ENCODE measurements at places on chromosomes 7 and 10.
A peak's percentile ranks its signal among the peaks of the same experiment; 100 is the strongest.

GRCh38 chr7:14115701-14116100 is 126.2 kb upstream of the ETV1 start:
- no peak for DNase-seq

DNA sequence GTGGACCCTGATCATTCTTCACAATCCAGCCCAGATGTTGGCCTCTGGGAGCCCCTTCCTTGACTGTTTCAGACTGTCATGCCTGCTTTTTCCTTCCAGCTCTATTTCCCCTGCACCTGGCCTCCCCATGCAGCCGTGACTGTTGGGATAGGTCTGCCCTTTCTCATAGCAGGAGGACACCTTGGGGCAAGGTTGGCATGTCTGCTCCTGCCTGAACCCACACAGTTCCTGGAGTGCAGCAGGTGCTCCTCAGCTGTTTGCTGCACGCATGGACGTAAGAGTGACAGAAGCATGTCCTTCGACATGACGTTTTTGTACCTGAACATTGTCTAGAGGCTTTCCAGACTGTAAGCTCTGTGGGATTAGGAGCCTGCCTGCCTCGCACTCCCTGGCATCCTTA is 24.0 kb downstream of the POR start:
- DNase-seq, result no peak

DNA sequence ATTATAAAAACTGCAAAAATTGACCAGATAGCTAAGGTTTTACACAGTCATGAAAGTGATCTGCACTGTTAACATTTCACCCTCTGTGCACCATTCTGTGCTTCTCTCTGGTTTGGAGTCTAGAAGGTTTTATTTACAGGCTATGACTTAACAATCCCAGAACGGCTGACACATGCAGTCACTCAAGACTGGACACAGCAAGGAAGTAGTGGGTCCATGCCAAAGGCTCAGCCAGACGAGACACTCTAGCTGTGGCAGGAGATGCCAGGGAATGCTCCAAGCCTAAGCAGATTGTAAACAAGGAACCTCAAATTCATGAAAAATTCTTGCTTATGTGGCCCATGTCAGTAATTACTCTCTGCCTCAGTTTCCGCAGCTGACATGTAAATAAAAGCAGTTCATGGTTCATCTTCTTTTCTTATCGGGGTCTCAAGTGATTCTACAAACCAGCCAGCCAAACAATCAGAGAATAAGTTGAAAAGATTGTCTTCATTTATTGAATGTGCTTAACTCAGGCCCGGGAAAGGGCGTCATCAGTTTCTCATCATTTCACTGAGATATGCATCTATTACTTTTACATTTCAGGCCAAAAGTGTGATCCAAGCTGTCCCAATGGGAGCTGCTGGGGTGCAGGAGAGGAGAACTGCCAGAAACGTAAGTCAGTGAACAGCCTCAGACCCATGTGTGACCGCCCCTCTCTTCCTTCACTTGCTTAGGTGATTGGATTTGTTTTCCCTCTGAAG is 132.1 kb downstream of the EGFR start:
- no peak for DNase-seq

DNA sequence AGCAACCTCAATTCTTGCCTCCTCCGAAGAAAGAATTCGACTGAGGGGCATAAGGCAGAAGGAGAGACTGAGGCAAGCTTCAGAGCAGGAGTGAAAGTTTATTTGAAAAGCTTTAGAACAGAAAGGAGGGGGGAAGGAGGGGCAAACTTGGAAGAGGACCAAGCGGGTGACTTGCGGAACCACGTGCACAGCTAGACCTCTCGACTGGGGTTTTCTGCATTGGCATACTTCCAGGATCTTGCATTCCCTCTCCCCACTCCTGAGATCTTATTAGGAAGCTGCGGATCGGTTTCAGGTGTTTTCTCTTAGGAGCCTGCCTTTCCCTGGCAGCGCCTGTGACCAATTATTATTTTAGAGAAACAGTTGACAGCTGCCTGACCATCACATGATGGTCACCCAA is 20.3 kb upstream of the CPXM2 start:
- DNase-seq, result no peak

DNA sequence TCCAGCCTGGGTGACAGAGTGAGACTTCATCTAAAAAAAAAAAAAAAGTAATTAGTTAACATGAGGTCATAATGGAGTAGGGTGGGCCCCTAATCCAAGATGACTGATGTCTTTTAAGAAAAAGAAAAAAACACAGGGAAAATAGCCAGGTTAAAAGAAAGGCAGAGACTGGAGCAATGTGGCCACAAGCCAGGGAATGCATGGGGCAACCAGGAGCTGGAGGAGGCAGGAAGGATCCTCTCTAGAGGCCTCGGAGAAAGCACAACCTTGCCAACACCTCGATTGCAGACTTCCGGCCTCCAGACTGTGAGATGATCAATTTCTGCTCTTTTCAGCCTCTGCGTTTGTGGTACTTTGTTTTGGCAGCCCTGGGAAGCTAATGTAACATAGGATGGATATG is 121.5 kb downstream of the ITIH5 start:
- DNase-seq, result no peak

DNA sequence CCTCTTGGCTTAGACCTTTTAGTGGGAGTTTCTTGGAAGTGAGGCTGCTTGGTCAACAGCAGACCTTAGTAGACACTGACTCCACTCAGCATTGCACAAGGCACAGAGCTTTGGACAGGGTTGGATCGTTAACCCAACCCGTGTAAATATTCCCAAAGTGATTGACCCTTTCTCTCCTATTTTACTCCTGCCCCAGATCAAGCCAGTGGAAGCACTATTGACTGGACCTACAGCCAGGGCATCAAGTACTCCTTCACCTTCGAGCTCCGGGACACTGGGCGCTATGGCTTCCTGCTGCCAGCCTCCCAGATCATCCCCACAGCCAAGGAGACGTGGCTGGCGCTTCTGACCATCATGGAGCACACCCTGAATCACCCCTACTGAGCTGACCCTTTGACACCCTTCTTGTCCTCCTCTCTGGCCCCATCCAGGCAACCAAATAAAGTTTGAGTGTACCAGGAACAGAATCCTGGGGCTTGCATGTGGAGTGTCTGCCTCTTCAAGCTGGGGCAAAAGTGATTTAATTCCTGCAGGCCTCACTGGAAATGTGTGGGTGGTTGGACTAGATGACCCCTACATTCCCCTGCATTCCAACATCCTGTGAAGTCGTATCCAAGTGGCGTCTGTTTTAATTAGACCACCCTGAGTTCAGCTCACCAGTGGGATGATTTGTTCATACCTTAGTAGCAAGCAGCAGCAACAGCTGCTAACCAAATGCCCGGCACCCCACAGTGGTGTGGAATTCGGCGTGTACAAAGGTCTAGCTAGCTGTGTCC is 7.5 kb downstream of the CPA1 start:
- DNase-seq, result no peak

GRCh38 chr7:101826081-101826835 is 8.8 kb downstream of the CUX1 start:
- DNase-seq, result no peak

- DNase-seq, result no peak
Observed at GRCh38 chr10:46525177-46525823, 31.2 kb downstream of the GPRIN2 start.

DNA sequence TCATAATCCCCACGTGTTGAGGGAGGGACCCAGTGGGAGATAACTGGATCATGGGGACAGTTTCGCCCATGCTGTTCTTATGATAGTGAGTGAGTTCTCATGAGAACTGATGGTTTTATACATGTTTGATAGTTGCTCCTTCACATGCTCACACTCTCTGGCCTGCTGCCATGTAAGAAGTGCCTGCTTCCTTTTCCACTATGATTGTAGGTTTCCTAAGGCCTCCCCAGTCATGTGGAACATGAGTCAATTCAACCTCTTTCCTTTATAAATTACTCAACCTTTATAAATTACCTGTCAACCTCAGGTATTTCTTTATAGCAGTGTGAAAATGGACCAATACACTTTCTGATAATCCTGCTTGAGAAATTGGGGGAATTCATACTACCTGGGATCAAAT is 80.2 kb downstream of the ZNF37A start:
- no peak for DNase-seq

- DNase-seq, result no peak
Observed at GRCh38 chr10:93384006-93384405, 98.1 kb downstream of the MYOF start.

DNA sequence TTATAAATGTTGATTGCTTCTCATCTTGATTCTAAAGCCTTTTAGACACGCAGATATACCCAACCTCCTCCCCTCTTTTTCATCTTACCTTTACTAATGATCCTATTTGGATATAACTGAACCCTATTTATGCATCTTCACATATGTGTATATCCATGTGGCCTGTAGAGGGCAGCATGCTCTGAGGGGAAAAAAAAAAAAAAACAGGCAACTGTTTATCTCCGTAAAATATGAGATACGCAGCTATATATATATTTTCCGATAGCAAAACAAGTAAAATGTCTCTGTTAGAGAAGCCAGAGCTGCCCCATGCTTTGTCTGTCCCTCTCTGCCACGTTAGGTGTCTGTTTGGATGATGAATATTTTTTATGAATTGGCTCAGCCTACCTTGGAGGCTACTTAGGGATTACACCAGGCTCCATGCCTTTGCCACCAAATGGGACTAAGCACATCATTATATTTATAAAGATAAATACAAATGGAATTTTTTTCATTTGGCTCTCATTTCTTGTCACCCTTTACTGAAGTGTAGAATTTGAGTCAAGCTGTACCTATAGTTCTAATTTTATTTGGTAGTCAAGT is 174.8 kb upstream of the FZD1 start:
- DNase-seq, result peak; percentile 32

DNA sequence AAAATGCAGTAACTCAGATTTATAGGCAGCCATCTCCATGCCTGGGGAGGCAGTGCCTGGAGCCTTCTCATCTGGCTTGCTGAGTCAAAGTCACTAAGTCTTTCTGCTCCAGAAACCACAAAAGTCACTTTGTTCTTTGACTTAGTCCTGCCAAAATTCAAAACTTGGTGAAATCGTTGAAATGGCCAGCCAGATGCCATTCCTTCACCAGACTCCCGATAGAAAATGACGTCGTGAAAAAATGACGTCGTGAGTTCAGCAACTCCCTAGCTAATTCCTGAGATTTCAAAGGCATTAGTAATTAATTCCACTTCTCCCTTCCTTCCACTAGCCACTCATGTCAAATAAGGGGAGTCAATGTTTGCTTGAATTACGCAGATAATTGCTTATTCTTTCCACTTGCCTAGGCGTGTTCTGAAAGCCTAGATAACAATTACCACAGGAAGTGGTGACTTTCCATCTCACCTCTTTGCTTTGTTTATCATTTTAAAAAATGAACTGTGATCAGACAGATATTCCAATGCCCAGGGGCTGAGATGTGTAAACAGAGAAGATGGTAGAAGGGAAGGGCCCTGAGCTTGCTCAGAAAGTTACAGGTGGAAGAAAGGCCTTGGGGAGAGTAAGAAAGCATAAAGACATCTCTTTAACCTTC is 48.5 kb upstream of the OSBPL3 start:
- DNase-seq, result no peak

DNA sequence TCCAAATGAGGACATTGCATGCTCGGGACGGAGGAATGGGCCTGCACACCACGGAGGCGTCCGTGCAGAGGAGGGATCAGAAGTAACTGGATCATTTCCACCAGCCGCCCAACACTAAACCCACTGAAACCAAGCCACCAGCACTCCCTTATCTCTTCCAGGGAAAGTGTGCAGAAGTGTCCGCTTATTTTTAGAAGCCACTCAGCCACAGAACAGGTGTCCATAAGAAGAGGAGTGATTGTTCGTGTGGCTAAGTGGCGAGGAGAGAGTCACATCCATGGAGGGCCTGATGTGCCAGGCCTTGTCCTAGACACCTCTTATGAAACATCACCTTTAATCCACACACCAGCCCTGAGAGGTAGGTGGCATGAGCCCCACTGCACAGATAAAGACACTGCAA is 407.9 kb upstream of the NPVF start:
- DNase-seq, result no peak

DNA sequence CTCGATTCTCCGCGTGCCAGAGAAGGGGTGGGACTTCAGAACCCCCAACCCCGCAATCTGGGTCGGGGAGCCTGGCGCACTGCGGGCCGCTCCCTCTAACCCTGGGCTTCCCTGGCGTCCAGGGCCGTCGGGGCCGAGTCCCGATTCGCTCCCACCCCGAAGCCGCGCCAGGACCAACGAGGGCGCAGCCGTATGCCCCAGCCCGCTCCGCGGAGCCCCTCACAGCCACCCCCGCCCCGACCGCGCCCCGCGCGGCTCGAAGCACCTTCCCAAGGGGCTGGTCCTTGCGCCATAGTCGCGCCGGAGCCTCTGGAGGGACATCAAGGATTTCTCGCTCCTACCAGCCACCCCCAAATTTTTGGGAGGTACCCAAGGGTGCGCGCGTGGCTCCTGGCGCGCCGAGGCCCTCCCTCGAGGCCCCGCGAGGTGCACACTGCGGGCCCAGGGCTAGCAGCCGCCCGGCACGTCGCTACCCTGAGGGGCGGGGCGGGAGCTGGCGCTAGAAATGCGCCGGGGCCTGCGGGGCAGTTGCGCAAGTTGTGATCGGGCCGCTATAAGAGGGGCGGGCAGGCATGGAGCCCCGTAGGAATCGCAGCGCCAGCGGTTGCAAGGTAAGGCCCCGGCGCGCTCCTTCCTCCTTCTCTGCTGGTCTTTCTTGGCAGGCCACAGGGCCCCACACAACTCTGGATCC is at the start of gene LEP:
LEP (plus strand) TSS at position 583 of the 691 bp plus-strand sequence. CDS start 10,741 bp downstream, outside the sequence.
- DNase-seq, result no peak

Data from cerebellar nuclear complex (tissue), 1 donor.